ENCODE measurements at places on chromosomes 3 and 15.

- DNase-seq: no peak
These were observed 29.3 kb upstream of the UBE2E1 start for GRCh38 chr3:23776352-23776891.

DNA sequence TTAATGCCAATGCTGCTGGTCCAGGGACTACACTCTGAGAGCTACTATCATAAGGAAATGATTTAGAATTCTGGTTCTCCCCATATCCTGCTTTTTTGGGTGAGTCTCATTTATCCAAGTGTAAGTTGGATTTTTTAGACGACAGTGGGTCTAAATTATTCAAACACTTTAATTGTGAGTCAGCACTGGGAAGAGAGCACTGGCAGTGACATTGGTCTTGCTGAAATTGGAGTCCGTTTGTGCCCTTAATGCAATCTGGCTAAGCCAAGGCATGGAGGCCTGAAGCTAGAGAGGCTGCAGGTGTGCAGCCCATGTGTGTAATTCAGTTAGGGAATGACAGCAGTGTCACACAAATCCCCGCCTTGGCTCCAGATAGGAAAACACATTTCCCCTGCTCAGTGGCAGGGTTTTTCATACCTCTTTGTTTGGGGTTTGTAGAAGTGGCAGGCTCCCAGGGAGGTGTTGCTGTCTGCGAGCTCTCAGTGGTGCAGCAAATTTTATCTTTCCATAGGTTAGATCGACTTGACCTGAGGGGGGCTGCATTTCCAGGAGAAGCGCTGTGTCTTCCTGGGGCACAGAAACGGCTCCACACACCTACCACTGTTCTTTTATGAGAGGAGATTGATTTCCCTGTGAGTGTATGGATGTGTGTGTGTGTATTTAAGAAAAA lies 197.7 kb downstream of the CD47 start:
- DNase-seq: no peak

DNA sequence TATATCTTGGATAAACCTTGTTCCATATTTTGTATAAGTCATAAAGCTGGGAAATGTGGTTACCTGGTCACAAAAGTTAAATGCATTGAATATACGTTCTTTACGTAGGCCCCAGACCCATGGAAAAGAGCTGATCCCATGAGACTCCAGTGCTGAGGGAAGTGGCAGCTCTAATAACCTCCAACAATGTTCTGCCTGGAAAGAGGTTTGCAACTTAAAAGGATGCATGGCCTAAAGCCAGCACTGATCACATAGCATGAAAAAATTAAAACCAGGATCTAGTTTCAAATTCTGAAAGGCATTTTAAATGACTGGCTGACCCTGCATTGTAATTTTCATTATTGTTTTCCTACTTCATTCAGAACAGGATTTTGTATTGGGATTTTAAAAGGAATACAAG lies 27.9 kb upstream of the STRIT1 start:
- no peak for DNase-seq

- DNase-seq: no peak
These were observed 59.4 kb upstream of the ATP2C1 start for GRCh38 chr3:130834476-130834875.

GRCh38 chr3:140015741-140016140 lies 80.8 kb downstream of the CLSTN2 start:
- DNase-seq: no peak
